ENCODE measurements at places on chromosomes 5 and 9.

- DNase-seq = no peak
These were observed 28.5 kb downstream of the RHOBTB3 start for GRCh38 chr5:95759634-95760033.

GRCh38 chr9:88831713-88832407 is 159.4 kb upstream of the S1PR3 start:
- no peak for DNase-seq

DNA sequence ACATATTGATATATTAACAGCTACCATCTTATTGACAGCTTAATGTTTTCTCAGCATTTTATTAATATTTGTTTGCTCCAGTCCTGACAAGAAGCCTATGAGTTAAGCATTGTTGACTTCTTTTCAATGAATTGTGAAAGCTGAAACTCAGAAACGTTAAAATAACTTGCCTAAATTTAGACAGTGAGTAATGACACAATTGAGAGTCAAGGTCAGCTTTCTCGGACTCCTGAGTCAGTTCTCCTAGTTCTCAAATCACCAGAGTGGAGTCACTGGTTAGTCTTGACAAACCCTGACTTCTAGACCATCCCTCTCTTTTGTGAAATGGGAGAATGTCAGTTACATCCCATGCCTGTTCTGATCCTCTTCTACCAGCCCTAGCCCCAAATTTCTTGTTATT is 222.7 kb upstream of the ACO1 start:
- no peak for DNase-seq

GRCh38 chr5:62190173-62190572 is 115.8 kb upstream of the KIF2A start:
- DNase-seq = no peak

DNA sequence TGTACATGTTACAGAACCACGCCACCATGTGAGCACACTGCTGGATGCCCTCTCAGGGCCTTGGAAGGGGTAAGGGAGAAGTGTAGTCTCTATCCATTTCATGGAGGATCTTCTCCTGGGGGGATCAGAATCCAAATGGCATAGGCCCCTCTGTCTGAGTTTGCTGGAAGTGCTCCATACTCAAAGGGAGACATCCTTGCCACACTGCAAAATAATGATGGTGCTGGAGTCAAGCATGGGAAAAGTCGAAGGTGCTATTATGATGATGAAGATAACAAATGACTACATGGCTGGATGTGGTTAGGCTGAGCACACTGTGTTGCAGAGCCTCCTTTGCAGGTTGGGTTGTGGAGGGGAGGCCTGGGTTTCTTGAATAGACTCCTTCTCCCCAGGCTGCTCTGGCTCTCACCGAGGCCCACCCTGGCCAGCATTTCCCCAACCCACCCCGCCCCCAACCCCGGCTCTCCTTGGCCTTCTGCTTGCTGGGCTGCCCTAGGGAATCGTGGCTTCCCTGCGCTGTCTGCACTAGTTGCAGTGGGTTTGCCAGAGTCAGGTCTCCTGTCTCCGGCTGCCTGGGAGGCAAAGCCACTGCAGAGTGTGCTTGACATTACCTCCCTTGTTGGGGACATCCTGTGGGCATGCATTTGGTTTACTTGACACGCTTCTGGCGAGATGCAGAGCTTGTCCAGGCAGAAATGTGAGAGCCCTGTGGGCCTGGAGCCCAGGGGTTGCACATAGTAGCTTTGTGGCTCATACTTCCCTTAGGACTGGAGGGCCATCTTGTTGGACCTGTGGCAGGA is 3.0 kb downstream of the MVB12B start:
- no peak for DNase-seq

GRCh38 chr5:154242442-154242841 is 51.9 kb downstream of the GALNT10 start:
- DNase-seq = no peak

Measured in NCI-H2171 (cell line).